ENCODE measurements at places on chromosomes 7 and 10.

- DNase-seq: no peak
Observed at GRCh38 chr10:24477915-24478314, 245.8 kb downstream of the ARHGAP21 start.

DNA sequence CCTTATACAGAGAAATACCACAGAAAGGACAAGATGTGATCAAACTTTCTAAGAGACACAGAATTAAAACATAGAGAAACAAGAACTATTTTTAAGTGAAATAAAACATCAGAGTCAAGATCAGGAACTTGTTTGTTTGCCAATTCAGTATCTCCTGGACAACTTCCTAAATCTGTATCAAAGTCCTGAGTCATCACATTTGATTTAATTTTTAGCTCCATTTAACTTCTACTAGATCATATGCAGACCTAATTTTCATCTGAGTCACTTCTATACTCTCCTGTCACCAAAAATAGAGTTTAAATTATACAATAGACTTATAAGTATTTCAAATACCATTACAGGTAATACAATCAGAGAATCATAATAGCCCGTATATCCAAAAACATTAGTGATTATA, 268.1 kb downstream of the PRKG1 start:
- DNase-seq: no peak

DNA sequence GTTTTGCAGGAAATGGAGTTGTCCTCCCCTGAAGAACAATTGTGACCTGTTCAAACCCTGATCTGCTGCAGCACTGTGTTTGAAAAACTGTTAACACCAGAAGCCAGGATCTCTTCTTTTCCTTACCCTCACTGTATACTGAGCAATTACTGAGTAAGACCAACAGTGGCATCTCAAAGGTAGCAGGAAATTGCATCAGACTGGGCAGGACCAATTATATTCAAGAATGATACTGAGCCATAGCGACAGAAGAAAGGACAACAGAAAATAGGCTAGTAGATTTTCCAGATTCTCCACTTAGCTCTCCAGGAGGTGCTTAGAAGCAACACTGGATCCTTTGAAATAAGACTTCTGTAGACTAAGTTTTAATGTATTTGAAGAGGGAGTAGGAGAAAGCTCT, 57.4 kb upstream of the INHBA start:
- no peak for DNase-seq

DNA sequence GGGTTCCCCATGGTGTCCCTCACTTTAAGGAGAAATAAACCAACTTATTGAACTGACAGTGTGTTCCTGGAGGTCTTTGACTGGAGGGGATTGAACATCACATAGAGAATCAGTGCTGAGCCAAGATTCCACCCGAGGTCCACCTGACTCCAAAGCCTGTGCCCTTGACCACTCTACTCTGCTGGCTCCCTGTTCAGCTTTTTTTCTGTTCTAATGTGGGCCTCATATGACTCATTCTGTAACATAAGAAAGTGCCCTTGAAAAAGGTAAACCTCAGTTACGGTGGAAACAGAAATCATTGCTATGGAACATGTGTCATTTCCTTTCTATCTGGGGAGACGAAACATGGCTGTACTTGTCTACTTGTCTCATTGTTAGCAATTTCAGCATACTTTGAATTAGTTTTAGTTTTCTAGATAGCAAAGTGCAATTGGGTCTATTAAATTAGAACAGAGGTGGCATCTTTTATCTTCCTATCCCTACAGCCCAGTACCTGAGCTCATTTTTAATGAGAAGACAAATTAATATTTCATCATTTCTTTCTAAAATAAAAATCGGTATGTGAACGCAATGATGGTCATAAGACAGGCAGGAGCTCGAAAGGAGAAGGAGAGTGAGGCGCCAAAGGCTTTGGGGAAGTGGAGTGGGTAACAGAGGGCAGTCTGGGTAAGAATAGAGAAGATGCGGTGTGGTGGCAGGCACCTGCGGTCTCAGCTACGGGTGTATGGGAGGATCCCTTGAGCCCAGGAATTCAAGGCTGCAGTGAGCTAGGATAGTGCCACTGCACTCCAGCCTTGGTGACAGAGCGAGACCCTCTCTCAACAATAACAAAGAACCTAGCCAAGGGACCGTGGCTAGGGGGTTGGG, 1.5 kb downstream of the GSDME start:
- DNase-seq: no peak

GRCh38 chr10:31404640-31405039, 85.6 kb downstream of the ZEB1 start:
- DNase-seq: no peak

GRCh38 chr10:24456322-24456721, 247.4 kb downstream of the KIAA1217 start:
- no peak for DNase-seq

DNA sequence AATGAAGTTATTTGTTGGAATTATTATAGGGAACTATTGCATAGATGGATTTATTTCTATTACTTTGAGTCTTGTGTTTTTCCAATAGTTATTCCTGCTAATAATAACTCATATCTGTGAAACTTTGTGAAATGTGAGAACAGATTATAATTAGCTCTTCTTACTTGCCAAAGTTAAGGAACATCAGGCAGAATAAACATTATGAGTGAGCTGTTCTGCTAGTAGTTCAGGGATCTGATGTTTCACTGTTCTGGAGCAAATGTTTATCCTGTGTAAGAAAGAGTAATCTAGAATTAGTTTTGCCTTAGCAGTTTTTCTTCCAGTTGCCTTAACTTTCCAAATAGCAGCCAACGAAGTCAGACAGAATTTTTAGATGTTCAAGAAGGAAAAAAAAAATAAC, 245.2 kb upstream of the PLXDC2 start:
- no peak for DNase-seq

All from activated naive CD8-positive, alpha-beta T cell treated with anti-CD3 and anti-CD28 coated beads, Interleukin-2, amount 50 U/mL, for 16 hours (primary cell).